Right renal cortex interstitium (tissue), 3 donors: ENCODE measurements at places on chromosomes 4 and X. TPM values are rescaled to one million over a fixed set of nuclear protein-coding genes. Genes with fewer than 3 reads are reported as not detected.

DNA sequence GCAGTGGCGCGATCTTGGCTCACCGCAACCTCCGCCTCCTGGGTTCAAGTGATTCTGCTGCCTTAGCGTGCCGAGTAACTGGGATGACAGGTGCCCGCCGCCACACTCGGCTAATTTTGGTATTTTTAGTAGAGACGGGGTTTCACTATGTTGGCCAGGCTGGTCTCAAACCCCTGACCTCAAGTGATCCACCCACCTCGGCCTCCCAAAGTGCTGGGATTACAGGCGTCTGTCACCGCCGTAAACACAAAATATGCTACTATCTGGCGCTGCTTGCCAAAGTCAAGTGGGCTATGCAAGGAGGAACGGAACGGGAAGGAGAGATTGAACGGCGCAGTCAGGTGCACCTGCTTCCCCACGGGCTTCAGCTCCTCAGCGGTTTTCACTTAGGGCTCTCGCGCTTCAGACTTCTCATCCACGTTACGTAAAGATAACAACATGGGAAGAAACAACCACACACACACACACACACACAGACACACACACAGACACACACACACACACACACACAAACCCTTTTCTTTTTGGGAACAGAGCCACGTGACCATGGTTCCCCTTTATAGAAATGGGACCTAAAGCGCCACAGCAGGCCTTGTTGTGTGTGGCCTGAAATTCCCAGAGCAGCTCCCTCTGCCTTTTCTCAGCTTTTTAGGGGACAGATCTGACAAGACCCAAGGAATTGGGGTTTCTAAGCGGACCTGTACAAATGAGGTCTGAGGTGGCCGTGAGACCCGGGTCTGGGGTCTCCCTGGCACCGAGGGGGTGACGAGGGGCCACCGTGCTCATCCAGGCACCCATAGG lies 1.5 kb downstream of the P2RY8 start:
- DNase-seq: no peak

DNA sequence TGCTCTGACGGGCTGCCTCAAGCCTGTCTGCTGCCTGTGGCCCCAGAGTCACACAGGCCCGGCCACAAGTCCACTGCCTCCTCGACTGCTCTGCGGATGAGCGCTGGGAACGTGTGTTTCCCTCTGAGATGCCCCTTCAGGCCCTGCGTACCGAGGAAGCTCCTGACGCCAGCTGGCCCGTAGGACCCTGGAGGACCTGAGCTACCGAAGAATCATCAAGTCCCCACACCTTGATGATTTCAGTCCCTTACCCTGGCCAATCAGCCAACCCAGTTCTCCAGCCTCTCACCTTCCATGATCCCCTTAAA lies 96.6 kb upstream of the LRPAP1 start:
- no peak for DNase-seq

CYP4V2 gene
- polyA plus RNA-seq: 18.8 TPM

GRCh38 chrX:23902419-23902818 lies 5.3 kb downstream of the APOO start:
- no peak for DNase-seq

MSX1 gene
- 0.89 TPM for polyA plus RNA-seq

DNA sequence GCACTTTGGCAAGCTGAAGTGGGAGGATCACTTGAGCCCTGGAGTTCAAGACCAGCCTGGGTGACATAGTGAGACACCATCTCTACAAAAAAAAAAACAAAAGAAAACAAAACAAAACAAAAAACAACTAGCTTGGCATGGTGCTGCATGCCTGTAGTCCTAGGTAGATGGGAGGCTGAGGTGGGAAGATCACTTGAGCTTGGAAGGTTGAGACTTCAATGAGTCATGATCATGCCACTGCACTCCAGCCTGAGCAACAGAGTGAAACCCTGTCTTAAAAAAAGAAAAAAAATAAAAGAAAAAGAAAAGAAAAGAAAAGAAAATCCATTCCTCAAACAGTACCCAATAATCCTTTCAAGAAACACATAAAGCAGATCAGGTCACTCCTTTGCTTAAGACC lies 14.9 kb upstream of the ERCC6L start:
- DNase-seq: no peak

SPANXB1 gene
- not detected for polyA plus RNA-seq

GRCh38 chrX:115324194-115324593 lies 34.7 kb downstream of the LUZP4 start:
- DNase-seq: no peak
